ENCODE measurements at places on chromosomes 16 and 17.

- no peak for DNase-seq
These were observed 1.8 kb upstream of the TMEM88 start for GRCh38 chr17:7852919-7853690.

- no peak for DNase-seq
These were observed 15.5 kb downstream of the FAM20A start for GRCh38 chr17:68585643-68586042.

DNA sequence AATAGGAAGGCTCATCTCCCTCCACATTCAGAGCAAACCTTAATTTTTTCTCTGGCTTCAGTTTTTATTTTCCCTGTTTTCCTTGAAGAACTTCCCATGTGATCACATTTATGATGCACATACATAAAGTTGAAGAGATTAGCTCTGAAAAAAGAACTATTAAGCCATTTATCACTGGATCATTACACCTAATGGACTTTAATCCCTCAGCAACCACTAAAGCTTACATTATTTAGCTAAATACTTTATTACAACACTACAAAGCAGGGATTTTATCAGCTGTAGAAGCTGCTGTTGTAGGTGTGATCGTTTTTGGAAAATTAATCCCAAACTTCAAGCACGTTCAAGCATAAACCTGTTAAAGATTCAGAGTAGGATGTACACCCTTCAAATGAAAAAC lies 21.1 kb downstream of the SMYD4 start:
- DNase-seq = no peak

GRCh38 chr17:80633207-80633606 lies 88.6 kb downstream of the RPTOR start:
- DNase-seq = no peak

DNA sequence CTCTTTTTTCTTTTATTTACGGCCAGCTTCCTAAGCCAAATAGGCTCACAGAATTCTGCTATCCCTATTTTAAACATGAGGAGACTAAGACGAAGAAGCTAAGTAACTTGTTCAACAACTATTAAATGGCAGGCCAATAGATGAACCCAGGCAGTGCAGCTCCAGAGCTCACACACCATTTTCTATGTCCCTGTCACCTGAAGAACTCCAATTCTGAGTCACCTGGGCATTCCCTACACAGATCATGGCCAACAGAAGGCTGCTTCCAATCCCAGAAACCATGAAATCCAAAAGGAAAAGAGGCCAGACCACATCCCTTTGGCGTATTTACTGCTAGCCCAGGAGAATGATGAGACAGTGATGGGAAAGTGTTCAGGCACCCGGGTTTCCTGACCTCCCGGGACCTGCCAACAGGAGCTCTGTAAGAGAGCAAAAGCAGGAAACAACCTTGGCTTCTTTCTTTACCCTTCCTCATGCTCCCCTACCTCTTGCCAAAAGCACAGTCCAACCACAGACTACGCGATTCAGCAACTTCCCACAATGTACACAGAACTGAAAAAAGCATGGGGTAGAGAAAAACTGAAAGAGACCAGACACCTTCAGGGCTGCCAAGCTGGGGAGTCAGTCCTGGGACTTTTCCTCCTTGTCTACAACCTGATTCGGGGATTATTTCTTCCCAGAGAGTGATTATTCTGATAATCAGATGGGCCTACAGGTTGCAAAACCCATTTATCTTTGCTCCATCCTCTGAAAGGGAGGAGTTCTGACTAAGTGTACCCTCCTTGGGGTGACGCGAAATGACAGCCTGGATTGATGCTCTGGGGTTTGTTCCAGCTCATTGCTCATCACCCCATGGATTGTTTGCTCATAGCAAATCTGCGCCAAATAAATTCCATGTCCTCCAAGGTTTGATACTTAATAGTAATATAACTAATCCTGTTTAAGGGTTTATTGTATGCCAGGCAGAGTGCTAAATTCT lies 47.8 kb upstream of the HAS3 start:
- no peak for DNase-seq

- DNase-seq = no peak
These were observed 59.8 kb downstream of the MRM1 start for GRCh38 chr17:36661047-36661666.

- DNase-seq = no peak
These were observed 926 bp upstream of the SHCBP1 start for GRCh38 chr16:46621934-46622676.
